EL (cell line): ENCODE measurements at places on chromosomes 4 and X.

GRCh38 chrX:134969726-134970125, 21.1 kb upstream of the SMIM10 start:
- DNase-seq: no peak

DNA sequence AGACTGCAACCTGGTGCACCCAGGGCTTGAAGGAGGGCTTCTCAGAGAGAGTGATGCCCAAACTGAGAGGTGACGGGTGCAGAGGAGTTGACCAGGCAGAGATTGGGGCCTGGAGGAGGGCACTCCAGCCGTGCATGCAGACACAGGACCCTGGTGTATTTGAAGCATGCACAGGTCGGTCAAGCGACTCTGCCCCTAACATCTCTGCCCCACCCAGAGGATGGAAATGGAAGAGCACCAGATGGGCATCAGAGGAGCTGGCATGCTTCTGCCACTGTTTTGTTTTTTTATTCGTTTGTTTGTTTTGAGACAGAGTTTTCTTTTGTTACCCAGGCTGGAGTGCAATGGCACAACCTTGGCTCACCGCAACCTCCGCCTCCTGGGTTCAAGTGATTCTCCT, 320.9 kb downstream of the EVC2 start:
- DNase-seq: no peak

- no peak for DNase-seq
Observed at GRCh38 chrX:121761845-121762244, 714.4 kb downstream of the GLUD2 start.

GRCh38 chr4:186172546-186172945, 18.8 kb upstream of the CYP4V2 start:
- DNase-seq: no peak

DNA sequence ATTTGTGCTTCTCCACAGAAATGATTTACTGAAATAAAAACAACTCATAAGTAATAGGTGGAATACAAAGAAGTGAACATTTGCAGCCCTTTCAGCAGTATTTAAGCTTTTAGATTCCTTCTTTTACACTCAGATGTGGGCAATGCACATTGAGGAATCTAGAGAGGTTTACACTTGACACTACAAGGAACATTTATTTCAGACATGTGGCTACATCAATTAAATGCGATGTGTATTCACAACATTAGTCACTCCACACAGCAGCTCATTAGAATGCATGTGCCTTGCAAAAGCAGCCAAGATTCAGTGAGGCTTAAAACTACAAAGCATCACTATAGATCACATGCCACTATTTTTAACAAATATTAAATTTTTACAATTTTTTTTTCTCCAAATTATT, 480.7 kb downstream of the INPP4B start:
- peak; percentile 42 for DNase-seq

DNA sequence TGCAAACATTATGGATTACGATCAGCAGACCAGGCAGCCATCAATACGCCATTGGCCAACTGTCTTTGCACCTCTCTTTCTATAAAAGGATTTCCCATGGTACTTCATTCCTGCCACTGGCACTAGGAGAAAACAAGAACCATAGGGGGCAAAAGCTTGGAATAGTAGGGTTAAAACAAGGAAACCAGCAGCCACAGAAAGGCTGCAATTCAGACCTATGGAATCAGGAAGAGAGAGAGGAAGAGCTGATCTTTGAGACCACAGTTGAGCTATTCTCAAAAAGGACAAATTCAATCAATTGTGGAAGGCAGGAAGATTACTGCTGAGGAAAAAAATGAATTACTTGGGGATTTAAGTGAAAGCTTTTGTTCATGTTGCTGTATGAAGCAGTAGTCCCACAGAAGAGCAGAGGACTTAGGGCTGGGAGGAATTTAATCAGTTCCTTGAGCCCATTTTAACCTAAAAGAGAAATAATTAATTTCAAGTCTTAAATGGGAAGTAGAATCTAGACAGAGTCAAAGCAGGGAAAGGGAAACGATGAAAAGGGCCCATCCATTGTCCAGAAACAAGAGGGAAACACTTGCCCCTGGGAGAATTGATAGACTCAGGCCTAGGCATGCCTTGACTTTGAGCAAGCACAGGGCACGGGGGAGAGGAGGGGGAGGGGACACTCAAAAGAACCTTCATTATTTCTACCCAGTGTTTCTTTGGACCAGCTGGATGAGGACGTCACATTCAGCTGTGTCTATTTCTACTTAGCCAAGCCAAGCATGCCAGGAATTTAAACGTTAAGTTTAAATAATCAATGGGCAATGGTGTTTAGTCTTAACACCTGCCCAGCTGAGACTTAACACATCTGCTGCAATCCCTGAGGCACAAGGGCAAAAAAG, 50.7 kb downstream of the SCD5 start:
- no peak for DNase-seq

- DNase-seq: no peak
Observed at GRCh38 chr4:176034936-176035335, 30.7 kb upstream of the WDR17 start.

DNA sequence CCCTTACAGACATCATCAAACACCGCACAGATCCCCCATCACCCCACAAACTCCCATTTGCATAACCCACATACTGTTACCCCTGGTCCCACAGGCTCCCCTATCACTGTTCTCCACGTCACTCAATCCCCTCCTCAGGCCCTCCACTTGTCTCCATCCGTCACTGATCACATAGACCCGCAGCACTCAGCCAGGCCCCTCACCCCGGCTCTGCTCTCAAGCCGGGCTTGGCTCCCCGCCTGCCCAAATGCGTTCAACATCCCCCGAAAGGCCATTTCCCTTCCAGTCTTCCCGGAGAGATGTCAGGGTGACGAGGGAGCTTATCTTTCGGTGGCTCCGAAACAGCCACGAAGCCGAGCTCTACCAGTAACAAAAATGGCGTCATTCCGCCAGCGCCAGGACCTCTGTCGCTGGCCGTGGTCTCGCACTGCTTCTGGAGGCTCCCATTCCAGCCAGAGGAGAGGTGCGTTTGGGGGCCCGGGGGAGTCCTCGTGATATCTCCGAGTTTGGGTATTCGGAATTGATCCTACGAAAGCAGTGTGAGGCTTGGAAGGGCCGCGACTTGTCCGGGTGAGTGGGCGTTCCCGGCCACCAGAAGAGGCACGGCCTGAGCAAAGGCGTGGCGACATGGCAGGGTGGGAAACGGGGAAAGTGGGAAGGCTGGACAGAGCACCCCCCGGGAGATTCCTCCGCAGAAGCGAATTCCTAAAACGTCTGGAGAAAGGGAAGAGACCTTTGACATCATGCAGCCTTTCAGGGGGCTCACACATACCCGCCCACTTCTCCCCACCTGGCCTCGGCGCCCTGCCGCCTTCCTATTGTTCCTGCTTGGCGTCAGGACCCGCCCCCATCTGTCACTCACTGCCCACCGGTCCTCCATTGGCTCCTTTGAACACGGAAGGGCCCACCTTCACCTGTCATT, at the start of gene ZNF630:
ZNF630 (minus strand) TSS at position 577 of the 922 bp plus-strand sequence. CDS start 4,754 bp downstream, outside the sequence.
- DNase-seq: peak; percentile 21

- DNase-seq: no peak
Observed at GRCh38 chr4:138999666-139000065, 15.9 kb upstream of the NOCT start.

DNA sequence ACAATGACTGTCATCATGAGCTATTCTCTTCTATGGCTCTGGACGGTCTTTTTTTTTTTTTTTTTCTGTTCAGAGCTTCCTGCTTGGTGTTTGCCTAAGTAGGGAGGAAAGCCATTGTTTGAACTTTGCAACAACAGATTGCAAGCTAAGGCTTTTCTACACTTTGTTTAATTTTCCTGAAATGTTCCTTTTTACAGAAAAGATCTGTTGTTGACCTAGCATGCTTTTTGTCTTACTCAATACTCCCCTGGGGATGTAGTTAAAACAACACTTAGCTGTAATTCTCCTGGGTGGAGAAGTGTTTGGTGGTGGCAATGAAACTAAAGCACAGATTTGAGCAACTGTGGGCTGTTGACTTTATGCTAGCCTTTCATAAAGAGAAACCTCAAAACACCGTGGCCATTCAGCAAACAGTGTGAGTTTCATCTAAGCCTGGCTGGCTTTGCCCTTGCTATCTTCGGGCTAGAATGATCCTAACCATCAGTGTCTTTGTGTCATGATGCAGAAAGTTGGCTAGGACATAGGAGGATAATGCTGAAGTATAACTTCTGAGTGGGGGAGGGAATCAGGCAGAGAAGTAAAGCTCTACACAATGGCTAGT, 110.5 kb downstream of the ANXA3 start:
- DNase-seq: peak; percentile 50

DNA sequence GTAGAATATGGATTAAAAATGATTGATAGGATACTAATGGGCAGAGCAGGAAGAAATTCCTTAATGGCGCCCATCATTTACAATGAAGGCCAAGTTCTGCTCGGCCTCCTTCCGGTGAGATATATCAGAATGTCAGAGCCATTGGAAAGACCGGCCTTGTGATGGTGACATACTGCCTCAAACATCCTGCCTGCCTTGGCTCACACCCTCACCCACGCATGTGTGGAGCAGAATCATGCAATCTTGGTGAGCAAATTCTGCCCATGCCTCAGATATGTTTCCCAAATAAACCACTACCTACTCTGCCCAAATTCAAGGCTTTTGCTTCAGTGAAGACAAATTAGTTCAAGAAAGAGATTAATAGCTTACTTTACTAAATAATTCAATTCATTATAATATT, 163.3 kb downstream of the MID1 start:
- peak; percentile 63 for DNase-seq

DNA sequence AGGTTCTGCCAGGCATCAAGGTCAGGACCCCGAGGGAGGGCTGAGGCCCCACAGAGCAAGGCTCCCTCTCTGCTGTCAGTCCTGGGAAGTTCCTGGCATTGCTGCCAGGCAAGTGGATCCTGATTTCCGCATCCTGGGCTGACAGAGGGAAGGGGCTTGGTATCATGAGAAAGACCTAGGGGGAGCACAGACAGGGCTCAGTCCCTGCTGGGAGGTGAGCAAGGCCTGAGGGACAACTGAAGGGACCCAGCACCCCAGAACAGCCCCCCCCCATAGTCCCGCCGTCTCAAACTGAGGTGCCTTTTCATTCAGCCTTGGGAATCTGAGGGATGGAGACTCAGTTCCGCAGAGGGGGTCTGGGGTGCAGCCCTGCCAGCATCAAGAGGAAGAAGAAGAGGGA, 971 bp downstream of the MAGEA11 start:
- no peak for DNase-seq

- DNase-seq: no peak
Observed at GRCh38 chr4:4480685-4481398, 61.0 kb downstream of the STX18 start.

DNA sequence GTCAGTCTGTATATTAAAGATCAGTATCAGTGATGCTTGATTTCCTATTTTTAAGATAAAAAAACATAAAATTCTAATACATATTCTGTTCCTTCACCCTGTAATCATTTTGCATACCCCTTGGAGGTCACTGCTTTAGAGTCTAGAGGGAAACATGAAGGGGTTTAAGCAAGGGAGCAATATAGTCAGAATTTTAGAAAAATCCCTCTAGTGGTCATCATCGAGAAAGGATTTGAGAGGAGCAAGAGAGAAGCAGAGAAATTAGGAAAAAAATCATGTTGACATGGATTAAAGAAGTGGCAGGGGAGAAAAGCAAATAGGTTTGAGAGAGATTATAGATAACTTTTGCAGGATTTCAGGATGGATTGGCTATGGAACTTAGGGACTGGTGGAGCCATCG, 11.1 kb downstream of the APEX2 start:
- no peak for DNase-seq

GRCh38 chrX:47191806-47192401, 1.7 kb upstream of the UBA1 start:
- no peak for DNase-seq

GRCh38 chr4:75939890-75940691, 722 bp downstream of the NAAA start:
- peak; percentile 65 for DNase-seq

DNA sequence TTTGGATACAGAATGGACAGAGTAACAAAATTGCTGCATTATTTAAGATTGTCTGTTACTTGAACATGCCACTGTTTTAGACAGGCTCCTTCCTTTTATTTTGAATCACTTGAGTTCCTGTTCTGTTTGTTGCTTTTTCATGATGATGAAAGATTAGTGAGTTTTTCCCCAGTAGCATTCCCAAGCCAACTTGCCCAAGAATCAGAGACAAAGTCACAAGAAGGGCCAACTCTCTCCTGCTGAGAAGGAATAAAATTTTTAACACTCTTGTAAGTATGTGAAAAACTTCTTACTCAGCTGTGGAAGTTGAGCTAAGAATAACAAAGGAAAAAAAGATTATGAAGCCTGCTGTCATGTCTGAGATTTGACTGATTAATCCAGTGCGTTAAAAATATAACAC, 104.2 kb downstream of the KLHL8 start:
- DNase-seq: no peak

DNA sequence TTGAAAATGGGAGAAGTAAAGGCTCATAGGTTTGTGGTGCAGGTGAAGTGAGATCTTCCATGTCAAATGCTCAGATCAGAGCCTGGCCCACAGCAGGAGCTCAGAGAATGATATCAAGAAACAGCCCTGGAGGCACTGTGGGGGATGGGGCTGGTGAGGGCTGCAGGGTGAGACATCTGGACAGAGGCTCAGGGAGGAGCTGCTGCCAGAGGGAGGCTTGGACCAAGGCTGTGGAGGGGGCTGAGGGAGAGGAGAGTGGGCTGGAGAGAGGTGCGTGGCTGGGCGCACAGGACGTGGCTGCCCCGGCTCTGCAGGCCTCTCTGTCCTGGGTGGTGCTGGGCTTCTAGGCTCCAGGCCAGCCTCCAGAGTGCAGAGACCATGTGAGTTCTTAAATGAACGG, 5.6 kb downstream of the SORCS2 start:
- no peak for DNase-seq

- DNase-seq: peak; percentile 18
Observed at GRCh38 chrX:56728752-56729151, 291 bp upstream of the NBDY start.

- no peak for DNase-seq
Observed at GRCh38 chr4:147011411-147011810, 65.7 kb upstream of the TTC29 start.

GRCh38 chr4:88793475-88793874, 95.8 kb upstream of the NAP1L5 start:
- no peak for DNase-seq

- DNase-seq: no peak
Observed at GRCh38 chr4:69088473-69088872, 7.8 kb upstream of the UGT2B7 start.

- DNase-seq: no peak
Observed at GRCh38 chr4:16048619-16049419, 35.0 kb downstream of the PROM1 start.

GRCh38 chr4:180521181-180521580, 1722.0 kb upstream of the TENM3 start:
- no peak for DNase-seq

- DNase-seq: no peak
Observed at GRCh38 chrX:130848763-130849162, 54.2 kb downstream of the ENOX2 start.

GRCh38 chr4:1989533-1990347, 19.0 kb downstream of the NELFA start:
- no peak for DNase-seq
